Neural progenitor cell (in vitro differentiated cells): ENCODE measurements at places on chromosomes 4 and X.

GRCh38 chrX:20668550-20668949 is 401.8 kb upstream of the RPS6KA3 start:
- DNase-seq, result no peak

DNA sequence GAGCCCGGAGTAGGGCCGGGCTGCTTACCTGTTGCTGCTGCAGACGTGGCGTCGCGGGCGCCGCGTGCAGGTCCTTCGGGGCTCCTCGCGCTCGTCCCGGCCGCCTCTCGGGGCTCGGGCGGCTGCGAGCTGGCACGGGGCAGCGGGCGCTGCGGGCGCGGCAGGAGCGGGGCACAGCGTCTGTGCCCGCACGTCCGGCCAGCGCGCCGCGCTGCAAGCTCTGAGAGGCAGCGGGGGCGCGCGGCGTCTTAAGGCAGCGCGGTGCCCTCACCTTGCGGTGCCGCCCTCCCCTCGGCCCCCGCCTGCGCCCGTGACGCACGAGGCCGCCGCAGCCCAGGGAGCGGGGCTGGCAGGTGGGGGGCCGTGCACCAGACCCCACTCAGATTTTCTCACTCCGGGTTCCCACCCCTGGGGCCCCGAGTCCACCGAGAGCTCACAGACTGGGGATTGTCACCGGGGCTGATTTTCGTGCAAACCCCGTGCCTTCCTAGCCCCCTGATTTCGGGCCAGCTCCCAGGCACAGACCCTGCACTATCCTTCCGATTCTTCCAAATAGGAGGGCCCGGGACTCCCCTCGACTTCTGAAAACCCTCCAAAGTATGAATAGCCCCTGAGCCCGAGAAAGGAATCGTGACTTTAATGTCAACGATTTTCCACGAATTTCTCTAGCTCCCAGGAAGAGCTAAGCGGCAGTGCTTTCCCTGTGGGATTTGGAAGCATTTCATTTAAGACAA is at the start of gene GPR101:
TSS of gene GPR101 (minus strand) at position 222 of the 734 bp plus-strand sequence. CDS start 2,321 bp downstream, outside the sequence.
- peak; percentile 59 for DNase-seq

GRCh38 chrX:130395341-130395740 is 6.4 kb upstream of the RBMX2 start:
- no peak for DNase-seq

- DNase-seq, result no peak
Measured at GRCh38 chrX:21528076-21528475, 130.1 kb downstream of the KLHL34 start.

DNA sequence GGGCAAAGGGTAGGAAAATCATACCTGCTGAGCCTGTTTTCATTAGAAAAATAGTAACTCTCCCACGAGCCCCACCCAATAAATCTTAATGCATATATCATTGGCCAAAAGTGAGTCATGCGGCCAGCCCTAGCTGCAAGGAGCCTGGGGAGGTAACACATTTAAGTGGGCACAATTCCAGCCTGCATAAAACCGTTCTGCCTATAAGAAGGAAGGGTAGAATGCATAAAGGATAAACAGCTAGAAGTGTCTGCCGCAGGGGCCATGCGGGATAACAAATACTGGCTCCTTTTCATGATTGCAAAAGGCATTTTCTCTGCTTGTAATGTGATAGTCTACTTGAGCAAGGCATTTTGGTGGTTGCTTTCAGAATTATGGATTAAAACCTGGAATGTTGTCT is 37.1 kb downstream of the EFHC2 start:
- DNase-seq, result no peak
